ENCODE measurements at places on chromosomes 1 and 21.

- DNase-seq, result peak; percentile 61
These were observed 113.7 kb downstream of the FAF1 start for GRCh38 chr1:50846224-50846839.

GRCh38 chr1:26907071-26907917 is 6.5 kb downstream of the NR0B2 start:
- DNase-seq, result no peak

DNA sequence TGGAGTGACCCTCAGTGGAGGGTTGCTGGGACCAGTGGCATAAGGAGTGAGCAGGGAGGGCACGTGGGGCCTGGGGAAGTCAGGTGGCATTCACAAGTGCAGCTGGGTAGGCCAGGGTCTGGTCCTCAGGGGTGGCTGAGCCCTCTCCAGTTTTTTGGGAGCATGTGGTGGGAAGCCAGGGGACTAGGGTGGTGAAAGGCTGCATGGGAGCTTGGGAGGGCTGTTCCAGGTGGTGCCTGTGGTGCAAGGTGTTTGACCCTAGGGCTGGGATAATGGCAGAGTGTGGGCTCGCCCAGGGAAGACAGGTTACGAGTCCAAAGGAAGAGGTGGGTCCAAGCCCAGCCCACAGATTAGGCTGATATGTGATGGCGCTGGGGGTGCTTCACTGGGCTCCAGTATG is 30.5 kb downstream of the MAN1C1 start:
- DNase-seq, result no peak

- DNase-seq, result no peak
These were observed 7.2 kb upstream of the UBE2U start for GRCh38 chr1:64196074-64196870.

DNA sequence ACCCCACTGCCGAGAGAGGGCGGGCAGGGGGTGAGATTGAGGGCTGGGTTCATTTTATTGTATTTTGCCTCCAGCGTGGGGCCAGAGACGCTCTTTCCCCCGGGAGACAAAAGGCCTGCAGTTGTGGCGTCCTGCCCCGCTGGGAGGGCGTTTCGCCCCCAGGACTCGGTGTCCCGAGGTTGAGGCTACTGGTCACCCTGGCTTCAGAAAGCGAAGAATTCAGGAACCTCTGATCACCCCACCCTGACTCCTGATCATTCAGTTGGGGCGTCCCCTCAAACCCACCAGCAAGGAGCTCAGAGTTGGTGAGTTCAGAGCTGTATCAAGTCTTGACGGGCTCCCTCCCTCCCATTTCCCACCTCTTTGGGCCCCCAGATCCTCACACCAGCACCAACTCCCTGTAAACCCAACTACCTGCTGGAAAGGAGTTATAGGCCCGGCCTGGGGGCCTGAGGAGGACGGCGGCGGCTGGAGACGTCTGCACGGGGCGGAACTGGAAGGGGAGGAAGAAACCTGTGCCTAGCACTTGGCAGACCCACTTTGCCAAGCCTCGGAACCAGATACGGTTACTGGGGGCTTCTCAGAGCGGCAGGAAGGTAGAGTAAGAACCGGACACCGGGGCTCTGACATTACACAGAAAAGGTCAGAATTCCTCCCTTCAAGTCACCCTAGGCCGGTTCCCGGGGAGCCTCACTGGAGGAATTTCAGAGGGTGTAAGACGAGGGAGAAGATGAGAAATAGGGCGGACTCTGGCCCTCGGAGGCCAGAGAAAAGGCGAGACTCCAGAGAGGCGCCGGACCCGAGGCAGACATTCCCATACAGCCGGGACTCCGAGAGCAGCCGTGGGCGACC is 761 bp upstream of the PAX7 start:
- DNase-seq, result no peak

DNA sequence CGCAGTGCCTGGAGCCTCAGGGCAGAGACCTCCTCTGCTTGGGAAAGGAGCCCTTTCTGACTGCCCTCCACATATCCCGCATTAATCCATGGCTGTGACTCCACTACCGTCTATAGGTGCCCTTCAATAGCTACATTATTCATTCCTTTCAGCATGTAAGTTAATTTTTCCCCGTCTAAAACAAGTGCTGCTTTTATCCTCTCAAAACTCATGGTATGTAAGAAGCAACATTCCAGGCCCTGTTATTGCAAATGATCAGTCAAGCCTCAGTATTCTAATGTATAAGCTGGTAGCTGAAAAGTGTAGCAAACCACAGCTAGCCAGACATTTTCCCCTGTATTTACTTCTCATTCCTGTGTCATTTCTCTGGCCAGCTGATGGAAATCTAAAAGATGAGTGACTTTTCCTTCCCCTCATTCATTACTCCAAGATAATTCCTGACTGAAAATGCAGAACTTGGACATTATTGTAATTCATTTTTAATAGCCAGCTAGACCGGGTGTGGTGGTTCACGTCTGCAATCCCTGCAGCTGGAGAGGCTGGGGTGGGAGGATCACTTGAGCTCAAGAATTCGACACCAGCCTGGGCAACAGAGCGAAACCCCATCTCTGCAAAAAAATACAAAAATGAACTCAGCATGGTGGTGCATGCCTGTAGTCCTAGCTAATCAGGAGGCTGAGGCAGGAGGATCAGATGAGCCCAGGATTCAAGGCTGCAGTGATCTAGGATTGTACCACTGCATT is 88.5 kb upstream of the SOD1 start:
- DNase-seq, result no peak

DNA sequence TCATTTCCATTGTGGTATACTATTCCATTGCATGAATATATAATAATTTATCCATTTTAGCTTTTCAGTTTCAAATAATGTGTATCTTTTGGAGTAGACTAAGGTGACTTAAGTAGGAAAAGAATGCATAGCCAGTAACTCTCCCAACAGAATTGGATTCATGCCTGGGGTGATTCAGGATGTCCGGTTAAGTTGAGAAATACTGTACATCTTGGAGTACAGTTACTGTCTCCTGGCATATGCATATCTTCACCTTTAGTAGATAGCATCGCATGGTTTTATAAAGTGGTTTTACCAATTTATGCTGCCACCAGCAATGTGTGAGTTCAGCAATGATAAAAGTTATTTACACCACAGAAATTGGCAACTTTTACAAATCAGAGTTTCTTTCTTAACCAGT is 18.6 kb upstream of the SLC6A9 start:
- DNase-seq, result no peak

DNA sequence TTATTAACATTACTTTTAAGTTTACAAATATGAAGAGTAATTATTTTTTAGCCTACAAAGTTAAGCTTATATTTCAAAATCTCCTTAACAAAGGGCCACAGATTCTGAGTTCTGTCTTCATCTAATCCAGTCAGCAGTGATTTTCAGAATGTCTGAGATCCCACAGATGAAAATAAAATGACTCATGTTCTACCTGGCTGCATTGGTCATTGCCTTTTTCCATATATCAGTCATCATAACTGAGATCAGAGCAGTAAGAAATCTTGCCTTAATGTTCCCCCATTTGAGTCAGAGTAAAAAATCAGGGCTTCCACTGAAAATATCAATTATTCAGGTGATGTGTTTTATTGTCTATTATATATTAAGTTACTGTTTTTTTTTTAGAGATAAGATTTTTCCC is 416.1 kb downstream of the MRPL39 start:
- DNase-seq, result no peak

GRCh38 chr1:27237112-27237511 is 2.7 kb downstream of the WDTC1 start:
- no peak for DNase-seq

DNA sequence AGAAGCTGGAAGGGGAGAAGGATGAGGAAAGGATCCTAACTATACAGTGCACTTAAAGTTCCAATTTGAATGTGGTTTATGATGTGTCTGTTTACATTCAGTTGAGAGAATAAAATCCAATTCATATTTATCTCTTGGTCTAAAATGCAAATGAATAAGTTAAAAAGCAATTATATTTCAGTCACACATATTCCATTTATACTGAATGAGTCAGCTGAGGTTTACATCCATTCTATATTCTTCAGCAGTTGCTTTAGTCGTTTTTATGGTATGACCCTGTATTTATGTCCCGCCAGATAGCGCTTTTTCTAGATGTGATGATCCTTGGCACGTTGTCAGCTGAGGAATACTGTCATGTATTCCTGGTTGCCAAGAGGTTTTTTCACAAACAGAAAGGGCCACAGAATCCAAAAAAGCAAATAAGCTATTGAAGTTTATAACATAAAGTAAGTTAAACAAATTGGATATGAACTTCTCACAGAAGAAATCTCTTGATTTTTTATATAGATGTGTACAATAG is 866.2 kb downstream of the NCAM2 start:
- DNase-seq, result no peak

DNA sequence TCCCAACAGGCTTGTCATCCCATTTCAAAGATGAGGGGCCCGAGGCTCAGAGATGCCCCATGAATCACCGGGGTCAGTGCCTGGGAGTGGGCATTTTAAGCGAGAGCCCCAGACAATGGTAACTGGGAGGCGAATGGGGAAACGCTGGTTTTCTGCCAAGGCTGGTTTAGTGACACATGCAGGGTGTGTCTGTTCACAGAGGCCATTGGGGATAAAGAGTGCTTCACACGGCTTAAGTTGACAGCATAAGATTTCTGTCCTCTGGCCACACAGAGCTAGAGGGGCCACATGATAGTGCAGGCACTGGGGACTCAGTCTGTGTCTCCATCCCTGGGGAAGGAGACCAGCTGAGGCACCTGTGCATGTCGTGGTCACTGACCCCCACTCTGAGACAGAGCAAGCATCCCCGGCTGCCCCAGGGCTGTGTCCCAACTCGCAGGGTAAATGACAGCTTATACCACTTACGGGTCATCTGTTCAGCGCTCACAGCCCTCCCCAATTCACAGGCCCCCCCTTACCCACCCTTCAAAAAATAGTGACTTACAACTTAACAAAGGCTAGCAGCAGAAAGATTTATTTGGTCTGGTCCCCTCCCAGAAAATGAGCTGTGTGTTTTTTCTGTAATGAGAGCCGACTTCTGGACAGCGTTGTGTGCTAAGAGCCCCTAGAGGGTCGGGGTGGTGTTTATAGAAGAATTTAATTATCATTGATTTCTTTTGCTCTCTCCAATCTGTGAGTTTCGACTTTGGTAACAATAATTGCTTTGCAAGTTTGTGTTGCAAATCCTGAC is 34.9 kb upstream of the ARHGEF16 start:
- DNase-seq, result no peak

- no peak for DNase-seq
These were observed 34.4 kb downstream of the FH start for GRCh38 chr1:241485145-241485544.

- no peak for DNase-seq
These were observed 1.1 kb downstream of the SOD1 start for GRCh38 chr21:31660591-31660990.

DNA sequence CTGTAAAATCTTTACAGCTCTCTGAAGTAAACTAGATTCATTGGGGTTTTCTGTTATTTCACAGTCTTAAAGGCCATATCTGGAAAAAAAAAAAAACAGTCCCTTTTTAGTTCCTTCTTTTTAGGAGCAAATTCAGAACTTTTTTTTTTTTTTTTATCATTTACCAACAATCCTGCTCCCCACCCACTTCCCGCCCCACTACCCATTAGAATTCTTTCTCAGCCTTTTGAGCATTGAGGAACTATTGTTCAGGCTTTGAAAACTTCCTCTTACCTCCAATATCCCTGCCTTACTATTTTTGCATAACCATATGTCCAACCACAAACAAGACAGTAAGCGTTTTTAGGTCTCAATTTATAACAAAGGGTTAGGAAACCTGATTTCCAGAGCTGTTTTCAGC is 330.1 kb downstream of the PLPP3 start:
- no peak for DNase-seq

DNA sequence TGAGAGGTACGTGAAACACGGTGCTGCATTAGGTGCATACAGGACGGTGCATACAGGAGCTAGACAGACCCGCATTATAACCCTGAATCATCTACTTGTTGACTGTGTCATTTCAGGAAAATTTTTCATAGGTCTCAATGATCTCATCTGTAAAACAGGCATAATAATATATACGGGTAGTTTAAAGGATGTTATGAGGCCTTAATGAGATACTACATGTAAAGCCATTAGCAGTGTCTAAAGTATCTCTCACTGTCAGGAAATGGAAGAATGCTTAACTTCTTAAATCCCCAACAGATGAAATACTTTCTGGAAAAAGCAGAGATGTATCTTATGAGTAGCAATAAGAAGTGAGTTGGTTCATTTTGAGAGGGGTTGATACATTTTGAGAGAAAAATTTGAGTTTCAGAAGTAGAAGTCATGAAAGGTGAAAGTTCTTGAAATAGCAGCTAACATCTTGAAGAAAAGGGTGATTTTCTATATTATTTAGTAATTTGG is 669.6 kb downstream of the PTPRC start:
- no peak for DNase-seq

GRCh38 chr1:23567996-23568607 is 8.8 kb upstream of the ID3 start:
- no peak for DNase-seq

GRCh38 chr1:185880779-185881333 is 146.7 kb downstream of the HMCN1 start:
- DNase-seq, result no peak

DNA sequence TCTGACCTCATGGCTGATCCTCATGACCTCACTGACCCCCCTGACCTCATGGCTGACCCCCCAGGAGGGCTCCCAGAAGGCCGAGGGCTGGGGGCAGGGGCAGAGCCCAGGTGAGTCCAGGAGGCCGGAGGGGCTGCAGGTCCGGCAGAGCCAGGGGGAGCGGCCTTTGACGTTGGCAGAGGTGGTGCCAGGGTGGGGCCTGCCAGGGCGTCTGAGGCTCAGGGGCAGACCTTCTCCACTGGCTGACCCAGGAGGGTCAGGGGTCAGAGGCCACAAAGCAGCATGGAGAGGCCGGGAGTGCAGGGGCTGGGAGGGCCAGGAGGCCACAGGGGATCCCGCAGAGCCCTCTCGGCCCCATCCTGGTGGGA is 28.1 kb upstream of the TTLL10 start:
- DNase-seq, result no peak

- DNase-seq, result no peak
These were observed 278.8 kb downstream of the ASTN1 start for GRCh38 chr1:176885751-176886150.

GRCh38 chr1:232291261-232291660 is 338.7 kb downstream of the SIPA1L2 start:
- DNase-seq, result no peak

GRCh38 chr1:2402420-2402819 is 9.9 kb downstream of the PEX10 start:
- DNase-seq, result no peak

GRCh38 chr1:178645157-178645807 is 79.8 kb upstream of the RALGPS2 start:
- no peak for DNase-seq
